ENCODE measurements at places on chromosomes 2 and 18.

- no peak for DNase-seq
Observed at GRCh38 chr2:170492010-170492409, 223.1 kb upstream of the SP5 start.

DNA sequence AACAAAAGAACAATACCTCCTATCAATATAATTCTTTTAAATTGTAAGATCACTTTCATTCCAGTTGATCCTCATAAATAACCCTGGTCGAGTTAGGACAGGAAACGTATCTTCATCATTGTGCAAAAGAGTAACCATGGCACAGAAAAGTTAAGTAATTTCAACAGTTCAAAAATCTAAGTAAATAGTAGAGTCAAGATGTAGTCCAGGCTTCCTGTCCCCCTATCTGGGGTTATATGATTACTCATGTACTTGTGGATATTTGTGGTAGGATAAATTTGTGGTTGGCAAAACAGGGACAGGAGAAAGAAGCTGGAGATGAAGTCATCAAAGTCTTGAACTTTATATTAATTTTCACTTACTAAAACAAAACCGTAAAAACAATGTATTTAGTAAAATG, 772.6 kb downstream of the TSN start:
- no peak for DNase-seq

DNA sequence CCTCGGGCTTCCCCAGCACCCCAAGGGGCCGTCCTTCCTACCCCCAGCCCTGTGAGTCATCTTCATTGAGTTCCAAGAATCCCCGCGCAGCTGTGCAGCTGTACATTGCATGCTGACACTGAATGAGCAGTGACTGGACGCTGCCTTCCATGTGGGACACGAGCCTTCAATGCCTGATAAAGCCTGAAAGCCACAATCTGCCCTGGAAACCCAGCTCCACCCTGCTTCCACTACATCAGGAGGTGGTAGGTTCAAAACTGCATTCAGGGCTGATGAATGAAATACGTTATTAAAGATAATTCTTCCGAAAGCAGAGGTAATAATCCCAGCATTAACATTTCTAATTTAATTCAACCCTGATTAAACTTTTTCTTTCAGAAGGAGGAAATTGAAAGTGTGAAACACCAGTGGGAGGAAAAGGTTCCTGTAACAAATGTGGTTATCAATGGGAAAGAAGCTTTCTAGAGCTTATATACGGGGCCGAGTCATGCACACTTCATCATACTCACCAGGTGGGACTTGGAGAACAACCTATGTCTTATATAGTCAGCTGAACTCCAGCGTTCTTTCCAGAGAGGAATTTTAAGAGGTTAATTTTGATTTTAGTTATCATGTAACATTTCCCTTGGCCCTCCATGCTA, 360.1 kb downstream of the LPIN1 start:
- DNase-seq, result peak; percentile 65

DNA sequence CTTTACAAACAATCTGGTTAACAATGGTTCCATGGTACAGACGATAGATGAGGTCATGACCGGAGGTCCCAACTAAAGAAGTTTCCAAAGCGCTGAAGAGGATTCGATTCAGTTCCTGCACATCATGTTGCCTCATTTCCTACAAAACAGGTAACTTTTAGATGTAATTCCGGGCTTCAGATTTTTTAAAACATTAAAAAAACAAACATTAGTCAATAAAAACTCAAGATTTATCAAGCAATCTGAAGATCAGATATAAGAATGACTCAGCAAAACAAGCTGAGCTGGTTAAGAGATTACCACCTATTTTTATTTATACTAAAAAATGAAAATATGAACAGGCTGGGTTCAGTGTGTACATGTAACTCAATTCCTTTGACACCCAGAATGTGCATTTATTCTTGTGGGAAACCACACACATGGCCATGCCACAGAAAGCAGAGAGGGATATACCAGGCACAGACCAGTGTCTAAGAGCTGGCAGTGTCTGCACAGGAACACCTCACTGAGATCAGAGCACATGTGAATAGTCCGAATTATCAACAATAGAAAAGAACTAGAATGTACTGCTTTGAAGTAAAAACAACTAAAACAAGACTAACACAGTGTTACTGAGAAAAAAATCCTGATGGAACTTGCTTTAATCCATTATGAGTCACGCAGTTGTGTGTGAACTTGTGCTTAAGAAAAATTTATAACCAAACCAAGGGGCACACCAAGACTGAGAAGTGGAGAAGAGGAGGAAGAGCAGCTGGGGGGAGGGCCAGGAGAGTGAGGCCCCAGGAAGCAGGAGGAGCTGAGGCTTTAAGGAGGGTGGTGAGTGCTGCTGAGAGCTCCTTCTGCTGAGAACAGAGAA, 9.5 kb downstream of the USP40 start:
- DNase-seq, result peak; percentile 5

- no peak for DNase-seq
Observed at GRCh38 chr18:30713299-30713698, 329.2 kb downstream of the DSC3 start.

GRCh38 chr18:58605027-58606020, 23.6 kb downstream of the ALPK2 start:
- DNase-seq, result peak; percentile 51

GRCh38 chr2:101380376-101380775, 6.9 kb downstream of the CREG2 start:
- no peak for DNase-seq

- DNase-seq, result no peak
Observed at GRCh38 chr2:139854769-139855483, 1074.7 kb upstream of the NXPH2 start.

GRCh38 chr2:230809015-230809414, 55.7 kb upstream of the ITM2C start:
- DNase-seq, result no peak

- DNase-seq, result no peak
Observed at GRCh38 chr2:103960951-103961350, 893.0 kb upstream of the POU3F3 start.

DNA sequence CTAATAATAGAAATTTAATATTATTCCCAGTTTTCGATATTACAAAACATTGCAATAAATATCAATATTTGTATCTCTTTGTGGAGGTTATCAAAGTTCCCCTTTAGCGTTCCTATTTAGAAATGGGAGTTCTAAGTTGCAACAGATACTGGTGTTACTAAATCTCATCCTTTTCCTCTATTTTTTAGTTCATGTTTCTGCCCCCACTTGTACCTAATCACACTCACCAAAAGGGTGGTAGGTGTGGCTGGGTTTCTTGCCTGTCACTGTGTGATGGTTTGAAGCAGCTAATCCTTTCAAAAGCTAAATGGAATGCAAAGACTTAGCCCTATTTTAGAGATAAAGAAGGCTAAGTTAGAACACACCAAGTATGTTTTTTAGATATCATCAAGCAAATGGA, 997.9 kb downstream of the TSN start:
- no peak for DNase-seq

DNA sequence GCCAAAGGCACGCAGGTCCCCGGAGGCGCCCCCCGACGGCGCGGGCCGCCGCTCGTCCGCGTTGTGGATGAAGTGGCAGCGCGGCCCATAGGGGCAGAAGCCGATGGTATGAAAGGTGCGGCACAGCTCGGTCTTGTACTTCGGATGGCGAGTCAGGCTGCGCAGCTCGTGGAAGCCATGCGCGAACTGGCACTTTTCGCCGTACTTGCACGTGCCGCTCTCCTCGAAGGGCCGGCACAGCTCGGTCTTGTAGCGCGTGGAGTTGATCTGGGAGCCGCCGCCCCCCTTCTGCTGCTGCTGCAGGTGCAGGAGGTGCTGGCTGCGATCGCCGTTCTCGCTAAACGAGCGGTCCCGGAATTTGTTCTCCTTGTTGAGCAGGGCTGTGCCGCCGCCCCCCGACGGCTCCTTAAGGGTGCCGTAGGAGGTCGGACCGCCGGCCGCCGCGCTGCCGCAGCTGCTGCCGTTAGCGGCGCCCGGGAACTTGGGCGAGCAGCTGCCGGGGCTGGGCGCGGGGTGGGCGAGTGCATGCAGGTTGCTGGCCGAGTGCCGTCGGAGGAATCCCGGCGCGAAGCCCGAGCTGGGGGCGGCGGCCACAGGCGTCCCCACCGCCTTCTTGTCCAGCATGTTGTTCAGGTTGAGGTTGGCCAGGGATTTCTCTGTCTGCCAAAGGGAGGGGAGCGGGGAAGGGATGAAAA, 1.2 kb downstream of the ZFP36L2 start:
- DNase-seq, result peak; percentile 71

GRCh38 chr2:26018184-26019055, 15.5 kb upstream of the RAB10 start:
- peak; percentile 45 for DNase-seq

DNA sequence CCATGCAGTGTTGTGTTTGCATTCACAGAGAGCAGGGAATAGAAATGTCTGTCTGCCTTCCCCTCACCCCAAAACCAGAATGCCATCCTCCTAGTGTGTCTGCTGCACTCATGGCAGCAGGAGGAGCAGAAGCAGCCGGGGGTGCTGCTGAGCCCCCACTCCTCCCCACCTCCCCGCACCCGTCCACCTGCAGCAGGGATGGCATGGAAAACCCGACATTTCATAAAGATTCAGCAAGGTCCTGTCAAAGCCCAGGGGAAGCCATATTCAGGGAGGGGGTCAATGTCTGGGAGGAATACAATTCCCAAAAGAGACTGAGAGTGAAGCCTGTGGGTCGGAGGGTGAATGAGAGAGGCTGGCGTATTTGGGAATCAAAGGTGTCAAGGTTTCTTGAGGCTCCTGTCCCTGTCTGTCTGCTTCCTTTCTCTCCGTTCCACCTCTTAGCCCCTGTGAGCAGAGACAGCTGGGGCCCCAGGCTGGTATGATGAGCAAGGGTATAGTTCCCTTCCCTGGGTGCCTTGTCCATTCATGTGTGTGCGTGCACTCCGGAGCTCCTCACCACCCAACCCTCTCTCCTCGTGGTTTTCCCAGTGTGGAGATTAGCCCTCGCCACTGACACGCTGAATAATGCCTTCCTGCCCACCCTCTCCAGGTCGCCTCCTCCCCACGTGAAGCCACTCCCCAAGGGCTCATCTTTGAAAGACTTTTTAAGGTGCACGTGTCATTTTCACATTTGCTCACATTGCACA, 133.5 kb upstream of the ZNF236 start:
- no peak for DNase-seq

GRCh38 chr18:58562999-58563667, 65.8 kb downstream of the ALPK2 start:
- DNase-seq, result no peak

- DNase-seq, result no peak
Observed at GRCh38 chr2:238785528-238785860, 62.4 kb upstream of the TWIST2 start.

- DNase-seq, result no peak
Observed at GRCh38 chr2:34666821-34667220, 1067.7 kb upstream of the FAM98A start.

GRCh38 chr18:59249199-59249774, 24.0 kb downstream of the RAX start:
- peak; percentile 24 for DNase-seq

DNA sequence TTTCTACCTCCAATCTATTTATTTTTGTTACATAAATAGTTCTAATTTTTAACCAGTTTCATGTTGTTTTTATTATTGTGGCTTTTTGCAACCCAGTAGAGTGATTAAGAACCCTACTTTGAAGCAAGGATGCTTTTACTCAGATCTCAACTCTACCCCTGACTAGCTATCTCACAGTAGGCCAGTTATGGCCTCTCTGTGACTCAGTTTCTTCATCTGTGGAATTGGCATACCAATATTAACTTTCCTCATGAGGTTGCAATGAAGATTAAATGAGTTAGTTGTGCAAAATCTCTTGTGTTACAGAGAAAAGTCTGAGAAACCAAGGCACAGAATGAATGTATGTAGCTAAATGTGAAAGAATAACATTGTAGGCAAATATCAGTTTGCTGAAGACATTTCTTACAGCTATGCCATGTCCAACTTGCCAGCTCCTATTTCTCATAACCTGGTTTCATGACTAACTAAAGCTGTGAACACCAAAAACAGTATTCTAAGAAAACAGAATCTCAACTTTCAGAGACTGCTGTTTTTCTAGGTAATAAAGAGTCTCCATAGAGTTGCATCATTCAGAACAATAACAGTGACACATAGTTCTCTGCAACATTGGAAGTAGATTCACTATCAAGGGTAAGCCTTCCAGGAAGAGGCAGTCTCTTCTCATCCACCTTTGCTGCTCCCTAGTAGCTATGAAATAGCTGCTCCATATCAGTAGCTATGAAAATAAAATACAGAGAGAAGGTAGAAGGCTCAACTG, 33.2 kb upstream of the CYTIP start:
- no peak for DNase-seq

DNA sequence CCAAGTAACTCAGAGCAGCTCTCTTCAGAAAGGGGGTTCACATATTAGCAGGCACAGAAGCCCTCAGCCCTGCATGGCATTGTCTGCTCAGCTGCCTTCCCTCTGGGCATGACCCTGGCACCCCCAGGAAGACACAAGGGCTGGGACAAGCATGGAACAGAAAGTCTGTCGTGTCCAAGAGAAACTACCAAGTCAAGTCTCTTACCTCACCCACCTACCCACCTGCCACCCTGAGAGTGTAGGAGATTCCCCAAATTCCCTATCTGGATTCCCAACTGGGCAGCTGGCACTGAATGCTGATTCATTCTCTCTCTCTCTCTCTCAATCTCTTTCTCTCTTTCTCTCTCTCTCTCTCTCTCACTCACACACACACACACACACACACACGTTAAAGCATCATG, 21.6 kb downstream of the SMAD7 start:
- DNase-seq, result no peak

GRCh38 chr2:12381543-12382325, 335.0 kb upstream of the TRIB2 start:
- no peak for DNase-seq

GRCh38 chr2:73972846-73973245, 11.9 kb upstream of the TET3 start:
- DNase-seq, result no peak

DNA sequence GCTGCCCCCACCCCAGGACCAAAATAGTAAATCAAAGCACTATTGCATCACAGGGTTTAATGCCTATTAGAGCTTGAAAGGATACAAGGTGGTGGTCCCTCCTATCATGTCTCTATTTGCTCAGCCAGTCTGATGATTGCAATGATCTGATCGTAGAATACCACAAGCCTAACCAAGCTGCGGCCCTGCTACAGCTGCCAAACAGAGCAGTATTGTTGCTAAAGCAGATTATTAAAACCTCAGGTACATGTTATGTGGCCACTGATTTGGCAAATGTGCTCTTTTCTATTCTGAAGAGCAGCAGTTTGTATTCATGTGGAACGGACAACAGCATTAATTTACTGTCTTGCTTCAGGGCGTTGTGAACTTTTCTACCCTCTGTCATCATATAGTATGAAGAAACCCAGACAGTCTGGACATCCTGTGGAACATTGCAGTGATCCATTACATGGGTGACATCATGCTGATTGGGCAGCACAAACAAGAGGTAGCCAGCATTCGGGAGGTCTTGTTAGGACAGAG, 8.4 kb upstream of the VAPA start:
- DNase-seq, result no peak

- DNase-seq, result no peak
Observed at GRCh38 chr2:103166456-103167324, 404.9 kb downstream of the TMEM182 start.

- no peak for DNase-seq
Observed at GRCh38 chr18:54260396-54261072, 8.8 kb upstream of the POLI start.

- no peak for DNase-seq
Observed at GRCh38 chr2:10159086-10159485, 36.5 kb downstream of the RRM2 start.

Data from stimulated activated naive CD8-positive, alpha-beta T cell treated with anti-CD3 and anti-CD28 coated beads, Interleukin-15, Interleukin-2, amounts not matched to agents 100 U/mL and 50 U/mL, for 24 hours (primary cell).